ENCODE measurements at places on chromosomes 12 and 14. TPM values are rescaled to one million over a fixed set of nuclear protein-coding genes. Genes with fewer than 3 reads are reported as not detected.

GRCh38 chr12:40647651-40648050, 44.6 kb upstream of the CNTN1 start:
- H3K36me3 ChIP-seq = no peaks in the 10 kb centered on the region
- H3K4me1 ChIP-seq = no peaks in the 10 kb centered on the region
- H3K27ac ChIP-seq = no peak overlapping the region

DNA sequence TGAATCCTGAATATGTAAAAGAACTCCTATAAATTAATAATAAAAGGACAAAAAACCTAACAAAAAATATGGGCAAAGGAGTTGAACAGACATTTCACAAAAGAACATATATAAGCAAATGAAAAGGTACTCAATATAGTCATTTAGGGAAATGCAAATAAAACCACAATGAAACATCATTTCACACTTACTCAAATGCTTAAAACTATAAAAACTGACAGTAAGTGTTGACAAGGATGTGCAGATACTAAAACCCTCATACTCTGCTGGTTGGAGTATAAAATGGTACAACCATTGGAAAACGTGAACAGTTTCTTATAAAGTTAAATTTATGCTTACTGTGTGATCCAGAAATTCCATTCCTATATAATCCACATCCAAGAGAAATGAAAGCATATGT, 247.1 kb downstream of the GXYLT1 start:
- no peak overlapping the region for H3K27ac ChIP-seq
- H3K36me3 ChIP-seq = no peaks in the 10 kb centered on the region
- DNase-seq = no peak
- H3K4me1 ChIP-seq = no peaks in the 10 kb centered on the region
- H3K4me3 ChIP-seq = no peak overlapping the region

DNA sequence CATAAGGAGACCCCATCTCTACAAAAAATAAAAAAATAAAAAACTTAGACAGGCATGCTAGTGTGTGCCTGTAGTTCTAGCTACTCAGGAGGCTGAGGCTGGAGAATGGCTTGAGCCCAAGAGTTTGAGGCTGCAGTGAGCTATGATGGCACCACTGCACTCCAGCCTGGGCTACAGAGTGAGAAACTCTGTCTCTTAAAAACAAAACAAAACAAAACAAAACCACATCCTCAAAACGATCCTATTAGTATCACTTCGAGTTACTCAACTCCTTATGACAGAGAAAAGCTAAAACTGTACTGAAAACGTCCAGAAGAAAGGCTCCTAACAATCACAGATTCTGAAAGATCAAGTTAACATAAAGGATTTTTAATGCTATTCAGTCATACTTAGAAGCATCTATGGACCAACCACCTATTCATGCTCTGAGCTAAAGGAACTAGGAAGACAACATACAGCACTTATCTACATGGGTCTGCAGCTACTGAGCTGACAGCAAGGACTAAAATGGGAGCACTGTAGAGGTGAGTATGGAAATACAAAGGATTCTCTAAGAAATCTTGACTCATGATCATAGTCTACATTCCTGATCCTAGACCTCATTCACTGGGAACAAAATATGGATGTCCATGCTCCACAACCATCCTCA, 75.3 kb upstream of the DUSP6 start:
- H3K36me3 ChIP-seq = no peaks in the 10 kb centered on the region
- peaks cover 8% of the 10 kb centered on the region for H3K4me1 ChIP-seq
- H3K27me3 ChIP-seq = no peaks in the 10 kb centered on the region
- no peak for DNase-seq
- H3K27ac ChIP-seq = peak overlapping the region; percentile 31

DNA sequence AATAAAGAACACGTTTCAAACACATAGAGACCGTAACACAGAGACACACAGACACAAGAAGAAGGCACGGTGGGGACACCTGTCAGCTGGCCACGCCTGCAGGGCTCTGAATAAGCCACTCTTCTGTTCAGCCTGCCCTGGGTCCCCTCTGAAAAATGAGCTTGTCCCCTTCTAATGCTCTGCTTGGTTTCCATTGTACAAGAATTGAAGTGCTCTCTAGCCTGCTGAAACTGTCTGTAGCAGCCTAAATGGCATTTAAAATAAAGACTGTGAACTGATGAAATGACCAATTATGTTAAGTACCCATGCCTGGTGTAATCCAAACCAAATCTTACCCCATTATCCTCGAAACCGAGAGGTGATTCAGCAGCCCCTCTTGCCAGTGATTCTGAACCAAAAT, 139.8 kb downstream of the FOXN3 start:
- no peak for DNase-seq
- H3K27me3 ChIP-seq = no peaks in the 10 kb centered on the region
- no peak overlapping the region for H3K4me3 ChIP-seq
- H3K27ac ChIP-seq = no peak overlapping the region
- peaks cover 6% of the 10 kb centered on the region for H3K4me1 ChIP-seq

- H3K4me1 ChIP-seq = no peaks in the 10 kb centered on the region
- no peak overlapping the region for H3K27ac ChIP-seq
- no peak for DNase-seq
- H3K4me3 ChIP-seq = no peak overlapping the region
- H3K36me3 ChIP-seq = no peaks in the 10 kb centered on the region
These were observed 6.7 kb downstream of the KRT83 start for GRCh38 chr12:52314511-52314910.

- DNase-seq = no peak
- peaks cover 11% of the 10 kb centered on the region for H3K4me1 ChIP-seq
- H3K36me3 ChIP-seq = no peaks in the 10 kb centered on the region
- no peaks in the 10 kb centered on the region for H3K27me3 ChIP-seq
These were observed 364.5 kb downstream of the BTG1 start for GRCh38 chr12:91781114-91781513.

DNA sequence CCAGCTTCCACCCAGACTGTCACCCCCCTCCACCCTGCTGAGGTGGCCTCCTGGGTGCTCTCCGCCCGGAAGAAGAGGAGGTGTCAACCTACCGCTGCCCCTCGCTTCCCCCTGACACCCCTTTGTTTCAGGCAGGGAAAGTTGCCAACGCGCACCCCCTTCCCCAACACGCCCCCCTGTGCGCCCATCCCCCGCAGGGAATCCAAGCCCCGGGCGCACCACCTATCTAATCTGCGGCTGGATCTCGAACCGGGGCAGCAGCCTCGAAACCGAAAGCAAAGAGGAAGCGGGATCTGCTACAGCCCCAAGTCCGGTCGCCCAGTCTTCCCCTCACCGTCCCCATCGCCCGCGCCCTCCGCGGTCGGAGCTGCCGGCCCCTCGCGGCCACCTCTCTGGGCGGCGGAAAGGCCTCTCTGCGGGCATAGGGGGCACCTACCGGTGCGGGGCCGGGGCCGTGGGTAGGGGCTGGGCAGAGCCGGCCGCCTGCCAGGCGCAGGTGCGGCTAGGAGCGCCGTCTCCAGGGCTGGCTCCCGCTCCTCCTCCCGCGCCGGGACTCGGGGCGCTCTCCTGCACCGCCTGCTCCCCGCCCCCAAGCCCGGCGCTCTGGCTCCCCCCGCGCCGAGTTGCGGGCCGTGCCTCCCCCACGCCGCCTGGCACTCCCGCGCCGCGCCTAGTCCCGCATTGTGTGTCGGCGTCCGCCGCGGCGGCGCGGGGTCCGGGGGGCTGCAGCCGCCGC, 18.3 kb upstream of the PLEKHH1 start:
- DNase-seq = peak; percentile 91
- H3K36me3 ChIP-seq = no peaks in the 10 kb centered on the region
- peak overlapping the region; percentile 97 for H3K4me3 ChIP-seq

GRCh38 chr14:43166163-43166562, 1340.9 kb downstream of the FSCB start:
- no peaks in the 10 kb centered on the region for H3K27me3 ChIP-seq
- H3K4me1 ChIP-seq = no peaks in the 10 kb centered on the region
- H3K36me3 ChIP-seq = no peaks in the 10 kb centered on the region

DNA sequence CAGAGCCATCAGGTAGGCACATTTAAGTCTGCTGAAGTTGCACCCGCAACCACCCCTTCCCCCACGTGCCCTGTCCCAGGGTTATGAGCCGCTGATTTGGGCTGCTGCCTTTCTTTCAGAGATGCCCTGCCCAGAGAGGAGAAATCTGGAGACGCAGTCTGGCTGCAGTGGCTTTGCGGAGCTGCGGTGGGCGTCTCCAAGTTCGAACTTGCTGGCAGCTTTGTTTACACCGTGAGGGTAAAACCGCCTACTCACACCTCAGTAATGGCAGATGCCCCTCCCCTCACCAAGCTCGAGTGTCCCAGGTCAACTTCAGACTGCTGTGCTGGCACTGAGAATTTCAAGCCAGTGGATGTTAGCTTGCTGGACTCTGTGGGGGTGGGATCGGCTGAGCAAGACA, 14.7 kb downstream of the PTCSC3 start:
- no peak overlapping the region for H3K4me3 ChIP-seq
- no peak overlapping the region for H3K27ac ChIP-seq
- no peaks in the 10 kb centered on the region for H3K27me3 ChIP-seq
- no peaks in the 10 kb centered on the region for H3K4me1 ChIP-seq
- no peaks in the 10 kb centered on the region for H3K36me3 ChIP-seq

DNA sequence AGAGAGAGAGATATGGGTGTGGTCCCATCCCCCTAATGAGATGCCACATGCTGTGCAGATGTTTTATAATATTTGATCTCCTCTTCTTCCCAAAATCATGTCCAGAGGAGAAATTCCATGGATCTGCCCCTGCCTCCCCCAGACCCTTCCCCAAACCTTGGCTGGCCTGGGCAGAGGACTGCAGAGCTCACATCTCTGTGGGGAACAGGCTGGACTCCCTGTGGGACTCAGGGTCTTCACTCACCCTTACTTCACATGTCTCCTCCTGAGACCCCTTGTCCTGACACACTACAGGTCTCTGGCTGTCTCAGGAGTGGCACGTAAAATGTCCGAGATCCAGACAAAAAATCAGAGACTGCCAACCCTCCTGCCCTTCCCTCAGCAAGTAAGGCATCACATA, 76.0 kb upstream of the CAPRIN2 start:
- no peak for DNase-seq
- no peaks in the 10 kb centered on the region for H3K36me3 ChIP-seq
- H3K4me3 ChIP-seq = no peak overlapping the region
- no peaks in the 10 kb centered on the region for H3K4me1 ChIP-seq

DNA sequence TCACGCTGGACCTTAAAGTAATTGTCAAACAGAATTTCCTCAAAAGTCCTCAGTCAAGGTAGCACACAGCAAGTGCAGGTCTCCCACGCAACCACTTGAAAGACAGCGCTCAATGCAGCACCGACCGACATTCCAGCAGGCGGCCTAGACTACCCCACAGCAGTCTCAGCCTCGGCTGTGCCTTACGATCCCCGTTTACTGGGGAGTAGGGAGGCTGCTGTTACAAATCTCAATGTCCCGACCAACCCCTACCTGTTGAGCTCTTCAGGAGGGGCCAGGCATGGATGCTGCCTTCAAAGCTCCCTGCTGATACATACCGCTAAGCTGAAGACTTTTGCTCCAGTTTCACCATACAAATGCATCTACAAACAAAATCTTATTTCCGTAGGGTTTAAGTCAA, 21.8 kb downstream of the VPS37B start:
- no peak overlapping the region for H3K4me3 ChIP-seq
- H3K27me3 ChIP-seq = no peaks in the 10 kb centered on the region
- H3K36me3 ChIP-seq = peaks cover 21% of the 10 kb centered on the region
- H3K27ac ChIP-seq = peak overlapping the region; percentile 89

GRCh38 chr14:54783660-54784015, 119.0 kb downstream of the GCH1 start:
- no peak overlapping the region for H3K27ac ChIP-seq
- H3K27me3 ChIP-seq = no peaks in the 10 kb centered on the region
- H3K36me3 ChIP-seq = peaks cover 11% of the 10 kb centered on the region
- no peak overlapping the region for H3K4me3 ChIP-seq
- H3K4me1 ChIP-seq = peaks cover 1% of the 10 kb centered on the region

GRCh38 chr12:54526812-54527630, 22.4 kb upstream of the PDE1B start:
- H3K4me1 ChIP-seq = no peaks in the 10 kb centered on the region
- no peak overlapping the region for H3K4me3 ChIP-seq
- no peaks in the 10 kb centered on the region for H3K27me3 ChIP-seq
- peaks cover 3% of the 10 kb centered on the region for H3K36me3 ChIP-seq
- DNase-seq = no peak

DNA sequence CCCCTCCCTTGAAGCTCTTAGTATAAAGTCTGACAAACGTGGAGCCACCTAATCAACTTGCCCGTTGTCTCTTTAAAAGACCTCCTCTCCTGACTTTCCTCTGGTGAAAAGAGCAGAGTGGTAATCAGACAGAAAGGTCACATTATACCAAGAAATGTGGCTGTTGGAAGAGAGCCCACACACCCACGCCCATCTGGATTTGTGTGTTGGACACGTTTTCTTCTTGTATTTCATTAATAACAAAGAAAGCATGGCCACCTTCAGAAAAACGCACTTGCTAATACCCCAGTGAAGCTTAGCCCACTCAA, 41.3 kb downstream of the CCDC60 start:
- DNase-seq = no peak
- H3K4me1 ChIP-seq = peaks cover 5% of the 10 kb centered on the region
- no peaks in the 10 kb centered on the region for H3K36me3 ChIP-seq
- no peak overlapping the region for H3K4me3 ChIP-seq
- H3K27me3 ChIP-seq = no peaks in the 10 kb centered on the region
- no peak overlapping the region for H3K27ac ChIP-seq

GRCh38 chr12:69337311-69338090, 10.7 kb upstream of the LYZ start:
- H3K27me3 ChIP-seq = no peaks in the 10 kb centered on the region
- peak overlapping the region; percentile 35 for H3K27ac ChIP-seq
- no peaks in the 10 kb centered on the region for H3K36me3 ChIP-seq
- H3K4me3 ChIP-seq = no peak overlapping the region

DNA sequence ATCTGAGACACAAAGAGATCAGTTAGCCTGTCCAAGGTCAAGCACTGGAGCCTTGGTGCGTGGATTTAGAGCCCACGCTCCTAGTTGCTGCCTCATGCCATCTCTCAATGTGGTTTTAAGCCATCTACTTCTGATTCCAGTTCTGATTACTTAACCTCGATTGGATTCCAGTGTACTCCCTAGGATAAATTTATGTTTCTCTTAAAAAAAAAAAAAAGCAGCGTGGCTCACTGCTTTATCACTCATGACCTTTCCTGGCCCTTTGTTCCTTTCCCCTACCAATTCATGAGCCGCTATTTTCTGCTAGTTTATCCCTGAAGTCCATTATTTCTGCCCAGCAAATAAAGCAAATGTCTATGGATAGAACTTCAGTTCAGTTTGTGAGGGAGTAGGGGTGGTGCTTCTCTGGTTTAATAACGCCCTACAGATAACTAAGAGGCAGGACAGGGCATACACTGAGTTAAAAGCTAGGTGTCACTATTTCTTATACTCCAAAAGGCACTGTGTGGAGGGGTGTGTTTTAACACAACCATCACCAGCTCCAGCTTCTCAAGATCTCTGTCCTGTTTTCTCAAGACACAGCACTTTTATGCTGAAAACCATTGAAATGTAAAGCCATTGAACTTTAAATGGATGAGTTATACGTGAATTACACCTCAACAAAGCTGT, 9.8 kb upstream of the PARP11 start:
- no peak overlapping the region for H3K4me3 ChIP-seq
- no peaks in the 10 kb centered on the region for H3K36me3 ChIP-seq
- no peak for DNase-seq
- no peaks in the 10 kb centered on the region for H3K27me3 ChIP-seq

Gene KRT3
- total RNA-seq = not detected

Gene MYRFL
- not detected for total RNA-seq

Gene SIX1
- 1.3 TPM for total RNA-seq

Gene HDAC7
- total RNA-seq = 110 TPM

Gene ADGRD1
- 102 TPM for total RNA-seq

Gene SLC5A8
- total RNA-seq = 2.8 TPM

Gene TAS2R9
- total RNA-seq = not detected

Gene TCTN2
- total RNA-seq = 15.2 TPM

Gene SLC39A5
- total RNA-seq = not detected

Measured in upper lobe of left lung (tissue), 6 donors.